ENCODE measurements at places on chromosomes 6 and 20.

GRCh38 chr6:20086992-20087391 is 125.3 kb downstream of the MBOAT1 start:
- no peak for ATAC-seq

GRCh38 chr20:25076731-25077609 is 5.0 kb downstream of the VSX1 start:
- ATAC-seq, result peak; percentile 65

DNA sequence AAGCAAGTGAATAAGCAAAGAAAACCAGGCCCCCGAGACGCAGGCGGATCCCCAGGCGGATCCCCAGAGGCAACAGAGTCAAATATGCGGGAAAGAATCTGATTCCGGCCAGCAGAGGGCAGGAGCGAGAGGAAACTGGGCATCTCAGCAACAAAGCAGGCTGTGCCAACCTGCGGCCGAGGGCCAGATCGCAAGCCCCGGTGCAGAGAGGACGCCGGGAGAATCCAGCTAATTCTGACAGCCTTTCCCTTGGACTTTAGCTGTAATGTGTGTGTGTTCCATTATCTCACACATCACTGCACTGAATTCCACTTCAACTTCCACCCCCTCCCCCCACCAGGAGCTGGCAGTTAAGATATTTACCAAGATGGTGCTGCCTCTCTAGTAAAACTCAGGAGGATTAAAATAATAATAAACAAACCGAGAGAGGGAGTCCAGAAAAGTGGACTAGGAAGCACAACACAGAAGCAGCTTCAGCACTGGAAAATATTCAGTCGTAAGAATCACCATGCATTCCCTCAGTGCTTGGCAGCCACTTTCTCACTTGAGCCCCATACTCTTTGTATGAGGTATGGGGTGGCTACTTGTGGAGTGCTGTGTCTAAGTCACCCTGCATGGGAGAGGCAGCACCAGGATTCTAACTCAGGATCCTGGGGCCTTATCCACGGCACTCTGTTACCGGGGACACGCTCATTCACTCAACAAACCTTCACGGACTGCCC is 66.2 kb upstream of the SNX9 start:
- ATAC-seq, result peak; percentile 88

GRCh38 chr20:22232923-22233322 is 351.4 kb downstream of the FOXA2 start:
- no peak for ATAC-seq

- no peak for ATAC-seq
Observed at GRCh38 chr20:38198238-38198861, 33.3 kb upstream of the TGM2 start.

DNA sequence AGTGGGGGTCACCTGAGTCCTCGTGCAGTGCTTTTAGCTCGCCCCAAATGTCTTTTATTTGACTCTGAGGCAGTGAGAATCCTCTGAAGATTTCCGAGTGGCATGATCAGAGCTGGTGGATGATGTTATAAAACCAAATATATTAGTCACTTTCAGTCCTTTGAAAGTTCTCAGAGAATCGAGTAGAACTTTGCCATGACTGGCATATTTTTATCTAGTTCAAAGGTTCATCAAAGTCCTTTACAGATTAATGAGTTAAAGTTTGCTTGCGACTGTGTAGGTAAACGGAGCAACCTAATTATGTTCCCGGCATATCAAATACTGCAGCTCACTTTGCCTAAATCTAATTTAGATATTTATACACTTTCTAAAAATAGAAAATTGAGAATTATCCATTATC is 498.5 kb upstream of the NOX3 start:
- ATAC-seq, result no peak

GRCh38 chr20:34004790-34005457 is 11.2 kb downstream of the RALY start:
- ATAC-seq, result no peak

DNA sequence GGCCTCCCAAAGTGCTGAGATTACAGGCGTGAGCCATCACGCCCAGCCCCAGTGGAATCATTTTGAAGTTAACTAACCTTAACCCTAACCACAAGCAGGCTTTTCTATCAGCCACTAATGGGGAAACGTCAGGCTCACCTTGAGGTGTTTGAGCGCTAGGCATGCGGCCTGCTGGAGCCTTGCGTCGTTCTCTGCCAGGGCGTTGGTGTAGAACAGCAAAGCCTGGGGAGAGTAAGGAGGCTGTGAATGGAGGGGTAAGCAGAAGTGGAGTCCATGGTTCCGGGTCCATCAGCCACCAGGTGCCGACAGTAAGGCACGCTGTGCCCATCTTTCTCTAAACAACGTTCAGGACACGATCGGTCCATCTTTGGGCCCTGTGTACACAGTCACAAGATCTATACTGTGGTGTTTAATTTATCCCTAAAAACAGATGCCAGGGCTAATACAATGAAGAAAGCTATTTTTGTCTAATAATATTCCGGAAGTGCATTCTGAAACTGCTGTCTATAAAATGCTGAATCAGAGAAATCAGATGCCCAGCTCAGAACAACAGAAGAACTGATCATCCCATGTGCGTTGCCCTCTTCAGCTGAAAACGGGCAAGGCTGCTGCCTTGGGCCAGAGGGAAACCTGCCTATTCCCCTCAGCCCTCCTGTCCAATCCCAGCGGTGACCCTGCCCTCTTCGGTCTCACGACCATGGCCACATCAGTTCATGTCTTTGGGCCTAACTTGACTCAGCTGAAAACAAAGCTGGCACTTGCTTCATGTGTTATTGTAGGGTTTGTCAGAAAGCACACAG is 79.6 kb downstream of the PTPN1 start:
- no peak for ATAC-seq

- no peak for ATAC-seq
Observed at GRCh38 chr6:116667623-116668022, 943 bp downstream of the ZUP1 start.

DNA sequence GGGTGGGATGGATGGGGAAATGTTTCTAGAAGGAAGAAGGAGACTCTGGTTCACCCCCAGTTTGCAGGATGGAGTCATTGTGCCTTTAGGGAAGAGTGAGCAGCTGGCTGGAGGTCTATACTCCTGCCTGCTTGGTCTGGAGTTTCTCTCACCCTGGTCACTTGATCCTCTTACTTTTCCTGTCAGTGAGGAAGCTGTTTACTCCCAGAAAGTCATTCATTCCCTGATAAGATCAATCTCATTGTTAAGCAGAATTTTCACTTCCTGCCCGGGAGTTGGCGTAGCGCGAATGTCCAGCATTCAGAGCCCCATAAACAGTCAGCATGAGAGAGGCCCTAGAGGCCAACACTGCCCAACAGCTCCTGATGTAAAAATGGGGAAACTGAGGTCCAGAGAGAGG is 70.4 kb upstream of the SIRPA start:
- no peak for ATAC-seq

DNA sequence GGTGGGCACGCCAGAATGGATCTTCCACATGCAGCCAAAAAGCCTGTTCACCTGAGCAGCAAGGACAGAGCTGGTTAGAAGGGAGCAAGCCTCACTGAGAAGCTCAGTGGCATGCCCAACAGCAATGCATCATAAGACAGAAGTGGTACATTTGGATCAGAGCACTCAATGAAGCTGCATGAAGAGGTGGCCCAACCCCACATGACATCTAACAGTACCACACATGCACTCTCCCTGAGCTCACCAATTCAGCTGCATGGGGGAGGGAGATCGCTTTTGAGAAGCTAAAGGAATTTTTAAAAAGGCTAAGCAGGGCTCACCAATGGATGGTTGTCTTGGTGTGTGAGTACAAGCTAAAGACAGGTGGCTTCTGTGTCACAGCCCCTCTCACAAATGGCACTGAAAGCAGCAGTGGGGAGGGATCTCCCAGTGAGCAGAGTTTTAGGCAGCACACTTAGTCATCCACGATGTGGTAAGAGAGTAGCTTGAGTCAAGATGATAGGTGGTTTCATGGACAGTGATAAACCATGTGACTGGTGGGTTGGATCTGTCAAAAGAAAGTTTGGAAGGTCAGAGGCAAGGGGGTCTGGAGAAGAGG is 166.6 kb upstream of the TAB2 start:
- ATAC-seq, result no peak

- no peak for ATAC-seq
Observed at GRCh38 chr6:83071023-83071422, 3.6 kb downstream of the DOP1A start.

- ATAC-seq, result peak; percentile 38
Observed at GRCh38 chr6:16320533-16321340, 82.3 kb downstream of the GMPR start.

- no peak for ATAC-seq
Observed at GRCh38 chr6:87784051-87784450, 82.0 kb upstream of the AKIRIN2 start.

DNA sequence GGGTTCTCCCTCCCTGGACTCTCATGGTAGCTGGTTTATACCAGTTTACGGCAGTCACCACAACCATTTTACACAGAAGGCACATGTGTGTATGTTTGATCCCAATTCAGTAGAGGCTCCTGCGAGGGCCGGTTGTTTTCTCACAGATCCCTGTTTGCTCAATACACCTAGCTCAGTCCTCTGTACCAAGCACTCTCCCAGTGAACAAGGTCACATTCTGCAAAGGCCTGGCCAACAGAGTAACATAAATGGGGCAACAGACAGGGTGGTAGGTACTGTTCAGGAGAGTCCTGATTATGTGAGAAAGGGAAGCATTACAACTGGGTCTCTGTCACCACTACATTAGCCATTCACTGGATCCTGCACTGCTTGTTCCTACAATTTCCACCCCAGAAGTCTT is 84.4 kb downstream of the ELOVL5 start:
- ATAC-seq, result no peak

GRCh38 chr20:36349384-36350170 is 43.4 kb downstream of the DLGAP4 start:
- no peak for ATAC-seq

DNA sequence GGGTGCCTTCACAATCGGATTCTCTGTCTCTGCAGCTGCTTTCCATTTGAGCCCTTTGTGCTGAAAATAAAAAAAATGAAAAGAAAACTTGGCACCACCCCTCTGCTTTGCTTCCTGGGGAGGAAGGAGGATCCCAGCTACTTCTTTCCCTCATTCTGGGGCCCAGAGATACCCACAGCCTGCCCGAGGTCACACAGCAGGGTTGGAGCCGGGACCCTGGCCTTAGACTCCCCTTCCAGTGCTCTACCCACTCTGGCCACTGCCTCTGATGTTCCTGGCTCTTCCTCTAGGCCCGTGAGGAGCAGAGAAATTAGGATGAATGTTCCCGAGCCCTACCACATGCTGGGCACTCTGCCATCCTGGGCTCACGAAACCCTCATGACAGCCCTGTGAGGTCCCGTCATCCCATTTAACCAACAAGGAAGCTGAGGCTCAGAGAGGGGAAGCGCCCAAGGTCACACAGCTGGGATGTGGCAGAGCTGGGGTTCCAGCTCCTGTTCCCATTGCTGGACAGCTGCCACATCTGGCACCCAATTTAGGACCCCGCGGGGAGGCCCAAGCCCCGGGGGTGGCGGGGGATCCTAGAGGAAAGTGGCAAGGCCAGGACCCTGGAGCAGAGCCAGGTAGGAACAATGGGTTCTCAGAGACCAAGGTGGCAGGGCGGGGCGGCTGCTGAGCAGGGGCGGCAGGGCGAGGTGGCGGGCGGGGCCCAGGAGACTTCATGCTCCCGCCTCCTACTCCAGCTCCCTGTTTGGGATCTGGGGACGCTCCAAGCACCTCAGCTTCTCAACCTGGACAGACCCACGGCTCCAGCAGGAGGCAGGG is 76.6 kb downstream of the CEBPB start:
- ATAC-seq, result no peak

DNA sequence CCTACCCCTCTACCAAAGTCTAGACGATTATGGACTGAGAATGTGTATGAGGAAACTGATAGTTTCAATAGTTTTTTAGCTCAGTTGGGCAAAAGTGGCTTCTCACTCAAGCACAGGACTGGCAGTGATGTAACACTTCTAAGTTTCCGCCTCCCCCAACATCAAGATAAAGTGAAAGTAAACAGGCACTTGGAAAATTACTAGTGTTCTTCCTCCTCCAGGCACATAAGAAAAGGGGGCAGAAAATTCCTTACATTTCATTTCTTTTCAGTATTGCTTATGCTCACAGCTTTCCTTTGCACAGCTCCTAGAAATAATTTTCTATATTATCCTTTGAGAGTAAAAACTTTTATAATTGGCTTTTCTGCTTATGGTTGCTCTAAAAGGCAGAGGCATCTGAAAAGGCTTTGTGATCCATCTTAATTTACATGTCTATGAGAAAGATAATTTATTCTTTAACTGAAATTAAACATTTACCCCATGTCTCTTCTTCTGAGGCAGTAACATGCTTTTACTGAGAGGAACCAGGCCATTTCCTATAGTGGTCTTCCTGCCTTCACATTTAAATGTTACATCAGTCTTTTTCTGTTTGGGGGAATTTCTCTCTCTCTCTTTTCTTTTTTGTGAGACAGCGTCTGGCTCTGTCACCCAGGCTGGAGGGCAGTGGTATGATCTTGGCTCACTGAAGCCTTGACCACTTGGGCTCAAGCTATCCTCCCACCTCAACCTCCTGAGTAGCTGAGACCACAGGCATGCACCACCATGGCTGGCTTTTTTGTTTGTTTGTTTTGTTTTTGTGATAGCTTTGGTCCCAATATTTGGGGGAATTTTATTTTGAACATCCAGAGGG is 65.0 kb upstream of the EEF1A1 start:
- peak; percentile 82 for ATAC-seq

- ATAC-seq, result no peak
Observed at GRCh38 chr6:80623066-80623815, 516.8 kb downstream of the BCKDHB start.

DNA sequence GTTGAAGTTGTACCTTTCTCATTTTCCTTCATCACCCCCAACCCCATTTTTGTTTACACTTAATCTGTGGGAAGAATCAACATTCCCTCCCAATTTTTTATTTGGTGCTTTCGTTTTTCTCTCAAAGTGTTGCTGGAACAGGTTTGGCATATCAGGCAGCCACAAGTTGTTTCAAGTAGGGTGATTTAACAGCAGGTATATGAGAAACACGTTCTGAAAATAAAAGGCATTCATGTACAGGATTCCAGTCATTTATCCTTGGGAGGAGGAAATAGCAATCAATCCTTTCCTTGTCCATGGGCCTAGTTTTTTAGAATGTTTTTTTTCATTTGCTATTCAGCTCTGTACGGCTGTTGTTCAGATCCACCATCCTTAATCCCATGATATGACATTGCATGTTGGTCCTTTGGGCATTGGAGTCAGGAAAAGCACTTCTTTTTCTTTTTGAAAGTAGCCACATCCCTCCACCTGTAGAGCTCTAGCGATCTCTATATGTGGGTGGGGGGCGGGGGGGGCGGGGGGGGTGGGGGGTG is 120.2 kb downstream of the JARID2 start:
- ATAC-seq, result no peak

DNA sequence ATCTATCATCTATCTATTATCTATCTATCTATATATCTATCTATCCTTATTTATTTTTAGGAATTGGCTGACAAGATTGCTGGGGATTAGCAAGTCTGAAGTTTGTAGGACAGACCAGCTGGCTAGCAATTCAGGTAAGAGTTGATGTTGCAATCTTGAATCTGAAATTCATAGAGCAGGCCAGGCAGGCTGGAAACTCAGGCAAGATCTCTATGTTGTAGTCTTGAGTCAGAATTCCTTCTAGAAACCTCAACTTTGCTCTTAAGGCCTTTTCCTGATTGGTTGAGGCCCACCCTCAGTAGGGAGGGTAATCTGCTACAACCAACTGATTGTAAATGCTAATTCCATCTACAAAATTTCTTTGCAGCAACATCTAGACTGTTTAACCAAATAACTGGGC is 19.2 kb downstream of the MAPK13 start:
- no peak for ATAC-seq
